Mesothelial cell of epicardium (in vitro differentiated cells): ENCODE measurements at places on chromosomes 6 and 20.

- H3K27me3 ChIP-seq = peaks cover 15% of the 10 kb centered on the region
- peak overlapping the region; percentile 87 for H3K4me3 ChIP-seq
- H3K4me1 ChIP-seq = peaks cover 52% of the 10 kb centered on the region
Observed at GRCh38 chr6:4777394-4777935, 1.3 kb downstream of the CDYL start.

DNA sequence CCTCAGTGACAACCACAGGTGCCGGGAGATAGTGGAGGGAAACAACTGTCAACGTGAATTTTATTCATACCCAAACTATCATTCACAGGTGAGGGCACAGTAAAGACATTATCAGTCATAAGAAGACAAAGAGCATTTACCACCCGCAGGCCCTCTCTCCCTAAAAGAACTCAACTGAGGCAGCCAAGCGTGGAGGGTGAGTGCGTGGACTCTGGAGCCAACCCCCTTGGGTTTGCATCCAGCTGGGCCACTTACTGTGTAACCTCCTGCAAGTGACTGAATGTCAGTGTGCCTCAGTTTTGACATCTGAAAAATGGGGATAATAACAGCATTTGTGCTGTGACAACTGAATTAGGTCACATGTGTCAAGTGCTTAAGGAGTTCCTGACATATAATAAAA is 70.6 kb upstream of the KCNK16 start:
- H3K4me3 ChIP-seq = no peak overlapping the region
- no peaks in the 10 kb centered on the region for H3K36me3 ChIP-seq
- H3K4me1 ChIP-seq = peaks cover 8% of the 10 kb centered on the region
- no peak overlapping the region for H3K27ac ChIP-seq
- H3K27me3 ChIP-seq = peaks cover 8% of the 10 kb centered on the region
- DNase-seq = no peak

GRCh38 chr6:18795726-18796125 is 408.6 kb downstream of the RNF144B start:
- peaks cover 20% of the 10 kb centered on the region for H3K27me3 ChIP-seq
- no peaks in the 10 kb centered on the region for H3K4me1 ChIP-seq
- H3K27ac ChIP-seq = no peak overlapping the region
- no peaks in the 10 kb centered on the region for H3K36me3 ChIP-seq
- H3K4me3 ChIP-seq = no peak overlapping the region

DNA sequence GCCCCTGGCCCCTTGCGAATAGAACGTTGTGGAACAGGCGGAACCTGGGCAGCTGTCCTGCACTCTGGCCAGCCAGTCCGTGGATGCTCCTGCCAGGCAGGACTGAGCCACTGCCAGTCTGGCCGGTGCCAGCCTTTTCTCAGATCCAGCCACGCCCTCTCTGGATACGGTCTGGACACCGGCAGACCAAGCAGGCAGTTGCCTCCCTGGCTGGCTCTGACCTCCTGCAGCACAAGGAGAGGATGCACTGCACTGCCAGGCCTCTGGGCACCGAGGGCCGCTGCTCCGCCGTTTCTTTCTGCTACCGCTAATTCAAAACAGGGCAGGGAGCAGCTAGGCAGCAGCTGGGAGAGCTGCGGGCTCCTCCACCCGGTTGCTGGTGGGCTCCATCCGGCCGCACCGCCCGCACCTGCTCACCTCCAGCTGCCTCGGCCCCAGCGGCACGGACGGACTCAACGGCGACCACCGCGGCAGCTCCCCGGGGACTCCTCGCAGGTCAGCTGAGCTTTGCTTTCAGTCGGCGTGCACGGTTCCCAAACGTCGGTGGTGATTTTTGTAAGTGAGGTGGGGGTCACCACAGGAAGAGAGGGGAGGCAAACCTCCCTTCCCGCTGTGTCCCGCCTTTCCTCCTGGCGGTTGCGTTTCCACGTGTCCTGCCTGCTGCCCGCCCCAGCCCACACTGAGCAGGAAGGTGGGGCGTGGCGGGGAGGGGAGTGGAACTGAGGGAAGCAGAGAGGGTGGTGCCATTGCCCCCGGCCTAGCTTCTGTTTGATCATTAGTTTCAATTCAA is 30.3 kb upstream of the AFDN start:
- no peak for DNase-seq
- H3K27ac ChIP-seq = no peak overlapping the region
- H3K36me3 ChIP-seq = no peaks in the 10 kb centered on the region
- H3K4me1 ChIP-seq = peaks cover 22% of the 10 kb centered on the region

GRCh38 chr6:46653439-46654195 is 842 bp downstream of the SLC25A27 start:
- peaks cover 8% of the 10 kb centered on the region for H3K36me3 ChIP-seq
- no peak for DNase-seq
- no peak overlapping the region for H3K27ac ChIP-seq
- peak overlapping the region; percentile 99 for H3K4me3 ChIP-seq
- peaks cover 23% of the 10 kb centered on the region for H3K4me1 ChIP-seq

GRCh38 chr20:64026-64603 is 23.4 kb upstream of the DEFB125 start:
- no peaks in the 10 kb centered on the region for H3K4me1 ChIP-seq
- no peak overlapping the region for H3K27ac ChIP-seq
- no peak for DNase-seq
- H3K27me3 ChIP-seq = no peaks in the 10 kb centered on the region
- no peaks in the 10 kb centered on the region for H3K36me3 ChIP-seq

- H3K36me3 ChIP-seq = peaks cover 6% of the 10 kb centered on the region
- H3K4me1 ChIP-seq = peaks cover 3% of the 10 kb centered on the region
- no peak for DNase-seq
- no peaks in the 10 kb centered on the region for H3K27me3 ChIP-seq
- H3K4me3 ChIP-seq = no peak overlapping the region
- H3K27ac ChIP-seq = no peak overlapping the region
Observed at GRCh38 chr20:8640461-8640860, 428.4 kb upstream of the PLCB4 start.

DNA sequence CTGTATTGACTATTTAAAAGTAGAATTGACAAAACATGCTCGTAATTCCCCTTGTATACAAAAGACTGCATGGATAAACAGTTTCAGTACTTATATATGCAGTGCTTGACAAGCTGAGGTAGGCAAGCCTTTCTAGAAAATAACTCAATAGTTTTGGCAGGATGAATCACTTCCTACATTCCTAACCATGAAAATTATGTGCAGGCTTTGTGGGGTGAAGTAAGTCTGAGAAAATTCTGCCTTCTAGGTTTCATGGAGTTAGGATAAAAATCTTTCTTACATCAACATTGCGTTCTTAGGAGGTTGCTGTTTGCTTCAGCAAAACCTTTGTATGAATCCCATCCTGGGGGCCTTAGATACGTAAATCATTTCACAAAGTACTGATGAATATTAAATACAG is 801.4 kb upstream of the EYS start:
- no peak overlapping the region for H3K4me3 ChIP-seq
- peaks cover 5% of the 10 kb centered on the region for H3K4me1 ChIP-seq
- peak overlapping the region; percentile 32 for H3K27ac ChIP-seq
- H3K27me3 ChIP-seq = no peaks in the 10 kb centered on the region

GRCh38 chr6:155301867-155302266 is 12.4 kb downstream of the TFB1M start:
- no peak overlapping the region for H3K27ac ChIP-seq
- no peaks in the 10 kb centered on the region for H3K4me1 ChIP-seq
- no peak overlapping the region for H3K4me3 ChIP-seq
- no peaks in the 10 kb centered on the region for H3K27me3 ChIP-seq
- H3K36me3 ChIP-seq = peaks cover 23% of the 10 kb centered on the region

GRCh38 chr6:28080631-28081485 is 490 bp downstream of the ZNF165 start:
- H3K36me3 ChIP-seq = peaks cover 18% of the 10 kb centered on the region
- H3K4me1 ChIP-seq = peaks cover 28% of the 10 kb centered on the region
- H3K4me3 ChIP-seq = peak overlapping the region; percentile 98

DNA sequence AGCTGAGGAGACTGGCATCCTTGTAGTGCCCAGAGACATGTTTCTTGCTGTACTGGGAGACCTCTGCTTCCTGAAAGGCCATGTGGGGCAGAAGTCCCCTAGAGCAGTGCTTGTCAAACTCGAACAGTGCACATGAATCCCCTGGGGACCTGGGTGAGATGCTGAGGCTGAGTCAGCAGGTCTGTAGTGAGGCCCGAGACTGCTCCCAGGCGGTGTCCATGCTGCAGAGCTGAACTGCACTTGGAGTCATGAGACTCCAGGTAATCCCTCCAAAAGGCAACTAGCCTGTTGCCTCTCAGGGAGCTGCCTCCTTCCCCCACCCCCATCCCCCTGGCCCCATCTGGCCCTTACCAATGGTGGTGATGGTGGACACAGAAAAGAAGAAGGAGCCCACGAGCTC is 3.7 kb downstream of the KCNK17 start:
- H3K36me3 ChIP-seq = no peaks in the 10 kb centered on the region
- no peak overlapping the region for H3K27ac ChIP-seq
- peaks cover 80% of the 10 kb centered on the region for H3K27me3 ChIP-seq
- H3K4me3 ChIP-seq = no peak overlapping the region

DNA sequence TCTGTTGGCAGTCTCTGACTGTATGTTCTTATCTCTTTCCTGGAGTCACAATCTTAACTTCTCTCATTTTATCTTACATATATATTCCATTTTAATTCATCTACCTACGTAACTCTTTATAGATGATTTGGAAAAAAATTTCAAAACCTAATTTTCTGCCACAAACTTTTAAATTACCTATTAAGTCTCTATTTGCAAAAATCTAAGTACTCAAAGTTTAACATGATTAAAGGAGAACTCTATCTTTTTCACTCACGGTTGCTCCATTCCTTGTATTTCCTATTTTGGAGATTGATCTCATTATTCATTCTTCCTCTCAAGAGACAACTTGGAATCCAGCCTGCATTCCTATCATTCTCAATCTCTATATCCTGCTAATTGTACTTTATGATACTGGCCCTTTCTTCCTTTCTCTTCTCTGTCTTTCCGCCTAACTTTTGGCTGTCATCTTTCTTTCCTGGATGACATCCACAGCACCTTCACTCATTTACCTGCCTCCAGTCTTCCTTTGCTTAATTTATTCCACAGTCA is 1071.1 kb upstream of the CITED2 start:
- H3K4me3 ChIP-seq = no peak overlapping the region
- H3K27me3 ChIP-seq = no peaks in the 10 kb centered on the region
- no peak for DNase-seq
- H3K36me3 ChIP-seq = no peaks in the 10 kb centered on the region

DNA sequence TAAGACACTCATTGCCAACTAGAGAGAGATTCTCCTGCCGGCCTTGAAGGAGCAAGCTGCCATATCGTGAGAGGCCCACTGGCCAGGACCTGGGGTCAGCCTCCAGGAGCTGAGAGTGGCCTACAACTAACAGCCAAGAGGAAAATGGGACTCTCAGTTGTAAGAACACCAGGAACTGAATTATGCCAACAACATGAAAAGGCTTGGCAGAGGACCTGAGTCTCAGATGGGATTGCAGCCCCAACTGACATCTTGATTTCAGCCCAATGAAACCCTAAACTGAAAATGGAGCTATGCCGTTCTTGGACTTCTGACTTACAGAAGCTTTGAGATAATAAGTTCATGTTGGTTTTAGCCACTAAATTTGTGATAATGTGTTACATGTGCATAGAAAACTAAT is 193.5 kb upstream of the LRFN2 start:
- H3K4me3 ChIP-seq = no peak overlapping the region
- no peak for DNase-seq
- H3K4me1 ChIP-seq = no peaks in the 10 kb centered on the region
- no peaks in the 10 kb centered on the region for H3K36me3 ChIP-seq
- H3K27me3 ChIP-seq = peaks cover 23% of the 10 kb centered on the region
- no peak overlapping the region for H3K27ac ChIP-seq

DNA sequence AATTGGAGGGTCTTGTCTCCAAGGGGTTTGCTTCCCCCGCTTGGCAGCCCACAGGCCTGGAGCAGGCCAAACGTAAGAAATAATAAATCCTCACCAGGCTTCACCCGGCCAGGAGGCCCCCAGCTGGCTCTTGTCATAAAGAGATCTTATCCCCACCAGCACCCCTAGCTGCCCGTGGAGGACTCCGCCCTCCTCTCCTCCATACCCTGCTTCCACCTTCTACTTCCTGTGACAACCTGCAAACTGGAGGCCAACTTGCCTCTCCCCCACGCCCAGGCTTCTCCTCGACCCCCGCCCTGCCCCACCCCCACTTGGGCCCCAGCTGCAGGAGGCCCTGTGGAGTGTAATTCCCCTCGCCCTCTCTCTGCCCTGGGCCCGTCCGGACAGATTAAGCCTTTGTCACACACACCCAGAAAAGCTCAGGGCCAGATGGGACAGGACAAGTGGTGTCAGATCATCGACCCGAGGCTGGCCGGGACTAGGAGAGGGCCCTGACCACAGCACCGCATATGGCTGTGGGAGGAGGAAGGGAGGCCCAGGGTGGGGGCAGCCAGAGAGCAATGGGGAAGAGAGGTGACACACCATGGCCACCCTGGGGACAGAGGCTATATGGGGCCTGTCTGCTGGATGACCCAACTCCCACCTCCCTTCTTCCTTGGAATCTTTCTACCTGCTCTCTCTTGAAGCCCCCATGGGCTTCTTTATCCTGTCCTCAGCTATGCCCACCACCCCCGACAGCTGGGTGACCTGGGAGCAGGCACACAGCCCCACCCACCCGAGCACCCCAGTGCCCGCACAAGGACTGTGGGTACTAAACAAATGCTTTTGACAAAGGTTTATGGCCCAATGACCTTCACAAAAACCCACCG is 3.9 kb downstream of the NOL4L start:
- no peak for DNase-seq
- peaks cover 7% of the 10 kb centered on the region for H3K27me3 ChIP-seq
- peak overlapping the region; percentile 87 for H3K27ac ChIP-seq
- H3K4me1 ChIP-seq = peaks cover 39% of the 10 kb centered on the region
- no peaks in the 10 kb centered on the region for H3K36me3 ChIP-seq

DNA sequence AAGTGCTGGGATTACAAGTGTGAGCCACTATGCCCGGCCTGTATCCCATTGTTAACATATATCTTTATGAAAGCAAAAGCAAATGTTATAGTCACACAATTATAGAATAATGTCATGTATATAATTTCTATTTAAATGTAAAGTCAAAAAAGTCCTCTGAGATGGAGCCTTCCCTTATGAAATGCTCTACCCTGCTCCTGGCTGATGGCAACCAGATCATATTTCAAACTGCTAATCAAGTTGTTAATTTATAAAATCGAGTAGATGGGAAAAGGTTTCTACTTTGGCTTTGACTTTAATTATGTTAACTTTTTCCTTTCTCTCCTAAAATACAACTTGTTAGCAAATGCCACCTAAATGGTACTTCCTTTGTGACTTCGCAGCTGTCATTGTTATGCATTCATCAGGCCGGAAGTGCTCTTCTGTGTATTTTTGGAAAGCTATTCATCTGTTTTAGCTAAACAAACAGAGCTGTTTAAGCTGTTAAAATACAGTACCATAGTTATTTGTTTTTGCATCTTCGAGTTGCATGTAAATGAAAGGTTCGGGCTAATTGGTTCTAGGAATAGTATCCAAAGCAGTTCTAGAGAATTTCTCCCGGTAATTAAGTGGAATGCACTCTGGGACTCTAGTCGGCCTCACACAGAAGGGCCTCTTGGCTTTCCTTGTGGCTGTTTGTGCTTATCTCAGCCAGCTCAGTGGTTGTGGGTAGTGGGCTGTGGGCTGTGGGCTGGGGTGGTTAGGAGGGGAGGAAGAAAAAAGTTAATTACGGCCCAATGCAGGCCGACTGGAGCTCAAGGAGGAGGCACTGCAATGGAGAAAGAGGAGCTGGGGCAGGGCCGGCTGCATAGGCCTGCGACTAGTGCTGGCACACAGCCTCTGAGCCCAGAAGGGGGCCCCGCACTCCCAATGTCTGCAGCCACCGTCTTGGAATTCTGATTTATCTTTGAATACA is 34.8 kb downstream of the SLC35D3 start:
- peaks cover 6% of the 10 kb centered on the region for H3K27me3 ChIP-seq
- no peak for DNase-seq
- peaks cover 11% of the 10 kb centered on the region for H3K4me1 ChIP-seq

- H3K27me3 ChIP-seq = no peaks in the 10 kb centered on the region
- H3K4me3 ChIP-seq = peak overlapping the region; percentile 33
- DNase-seq = no peak
- H3K36me3 ChIP-seq = peaks cover 6% of the 10 kb centered on the region
- H3K4me1 ChIP-seq = peaks cover 54% of the 10 kb centered on the region
- peak overlapping the region; percentile 99 for H3K27ac ChIP-seq
Observed at GRCh38 chr20:19992996-19993908, 23.9 kb upstream of the NAA20 start.
